ENCODE measurements at places on chromosomes 1 and 21. TPM values are rescaled to one million over a fixed set of nuclear protein-coding genes. Genes with fewer than 3 reads are reported as not detected.

DNA sequence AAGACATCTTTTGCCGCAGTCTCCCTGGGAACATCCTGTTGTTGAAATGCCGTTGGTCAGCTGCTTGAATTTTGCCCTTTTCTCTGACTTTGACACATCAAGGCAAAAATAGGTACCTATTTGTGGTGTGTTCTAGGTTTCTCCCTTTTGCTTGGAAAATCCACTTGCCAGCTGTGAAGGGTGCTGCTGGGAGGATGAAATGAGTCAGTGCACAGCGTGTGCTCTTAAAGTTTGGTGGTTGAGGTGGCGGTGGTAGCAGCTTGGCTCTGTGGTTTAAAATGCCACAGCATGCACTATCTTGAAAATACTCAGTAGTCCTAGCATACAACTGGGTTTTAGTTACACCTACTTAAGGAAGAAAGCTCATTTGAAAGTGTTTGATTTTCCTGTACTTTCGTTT is 183.8 kb downstream of the DHRS3 start:
- peak; percentile 74 for DNase-seq

- no peak for DNase-seq
Observed at GRCh38 chr1:82399093-82399492, 598.4 kb downstream of the ADGRL2 start.

KRTAP7-1 gene
- not detected for total RNA-seq

PCP4L1 gene
- not detected for total RNA-seq

HRNR gene
- not detected for total RNA-seq

Measured in A172 (cell line).